ENCODE measurements at places on chromosomes 2 and 18. TPM values are rescaled to one million over a fixed set of nuclear protein-coding genes. Genes with fewer than 3 reads are reported as not detected.

Gene TXNDC2
- 0.10 TPM for total RNA-seq

Gene OR6B2
- total RNA-seq: not detected

Gene IL1RL2
- total RNA-seq: not detected

Gene DYNAP
- not detected for total RNA-seq

Gene ALS2
- total RNA-seq: 31.9 TPM

Gene SLC40A1
- total RNA-seq: 44.4 TPM

Gene ADGRF3
- under 0.01 TPM for total RNA-seq

Gene MPPE1
- 15.7 TPM for total RNA-seq

Gene RASGRP3
- total RNA-seq: 117 TPM

Gene SP140
- not detected for total RNA-seq

Gene SH3BP4
- total RNA-seq: 88.2 TPM

Gene CNTNAP5
- total RNA-seq: not detected

Gene ALK
- not detected for total RNA-seq

Gene FSIP2
- 0.33 TPM for total RNA-seq

Gene CAPN13
- total RNA-seq: not detected

Gene PIK3C3
- 59.2 TPM for total RNA-seq

Gene AKAIN1
- not detected for total RNA-seq

Gene NT5DC4
- not detected for total RNA-seq

Gene C1QL2
- total RNA-seq: not detected

Gene FAM228A
- 0.10 TPM for total RNA-seq

Gene PTPRM
- 123 TPM for total RNA-seq

Gene DNAJC27
- 2.0 TPM for total RNA-seq

Gene CCL20
- total RNA-seq: 0.98 TPM

Gene LHCGR
- total RNA-seq: not detected

Gene LYG2
- not detected for total RNA-seq

Gene GEN1
- 10.8 TPM for total RNA-seq

Gene SRBD1
- total RNA-seq: 15.3 TPM

Gene RAPGEF4
- total RNA-seq: 13.9 TPM

Gene PLGLB2
- total RNA-seq: 1.5 TPM

Gene SPATA3
- not detected for total RNA-seq

Gene M1AP
- total RNA-seq: not detected

Gene MEP1B
- not detected for total RNA-seq

Gene TRAK2
- total RNA-seq: 38.9 TPM

Gene CENPO
- total RNA-seq: 28.7 TPM

Gene TUBA3E
- total RNA-seq: not detected

Gene MRPL33
- total RNA-seq: 76.3 TPM

Gene RGPD3
- 0.38 TPM for total RNA-seq

Gene DAPL1
- total RNA-seq: not detected

Gene SERPINB10
- total RNA-seq: not detected

Gene ELOA2
- not detected for total RNA-seq

Gene LCLAT1
- total RNA-seq: 27.4 TPM

Gene KCNG2
- total RNA-seq: not detected

Gene ADNP2
- total RNA-seq: 27.9 TPM

Gene GRB14
- 5.9 TPM for total RNA-seq

Gene CREG2
- total RNA-seq: 8.6 TPM

Gene WNT6
- not detected for total RNA-seq

Gene SCN9A
- 0.96 TPM for total RNA-seq

Gene EPAS1
- total RNA-seq: 392 TPM

Gene PHLPP1
- 10.7 TPM for total RNA-seq

Gene ARHGAP25
- 5.2 TPM for total RNA-seq

Gene TDRD15
- not detected for total RNA-seq

Gene MOCOS
- 0.48 TPM for total RNA-seq
